ENCODE measurements at places on chromosomes 1 and 21. TPM values are rescaled to one million over a fixed set of nuclear protein-coding genes. Genes with fewer than 3 reads are reported as not detected.

DNA sequence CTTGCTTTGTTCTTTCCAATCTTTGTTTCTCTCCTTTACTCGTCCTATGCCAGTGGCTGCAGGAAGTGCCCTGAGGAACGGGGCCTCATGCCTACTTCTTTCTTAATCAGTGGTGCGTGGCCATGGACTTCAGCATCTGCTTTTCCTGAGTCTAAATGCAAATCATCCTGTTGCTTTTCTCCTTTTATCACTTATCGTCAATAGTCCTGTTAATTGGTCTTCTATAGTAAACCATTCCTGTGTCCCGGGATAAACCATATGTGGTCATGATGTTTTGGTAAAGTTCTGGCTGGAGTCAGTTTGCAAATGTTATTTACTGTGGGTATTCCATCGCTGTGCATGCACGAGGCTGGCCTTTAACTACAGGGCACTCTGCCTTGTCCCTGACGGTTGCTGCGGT is 47.5 kb downstream of the AGPAT3 start:
- DNase-seq: no peak

DNA sequence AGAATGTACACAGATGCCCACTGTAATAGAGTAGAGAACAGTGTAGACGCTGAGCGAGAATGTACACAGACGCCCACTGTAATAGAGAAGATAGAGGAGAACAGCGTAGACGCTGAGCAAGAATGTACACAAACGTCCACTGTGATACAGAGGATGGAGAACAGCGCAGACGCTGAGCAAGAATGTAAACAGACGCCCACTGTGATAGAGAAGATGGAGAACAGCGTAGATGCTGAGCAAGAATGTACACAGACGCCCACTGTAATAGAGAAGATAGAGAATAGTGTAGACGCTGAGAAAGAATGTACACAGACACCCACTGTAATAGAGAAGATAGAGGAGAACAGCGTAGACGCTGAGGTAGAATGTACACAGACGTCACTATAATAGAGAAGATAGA is 306.9 kb downstream of the SMYD3 start:
- DNase-seq: no peak

- DNase-seq: no peak
These were observed 402.0 kb downstream of the PCP4 start for GRCh38 chr21:40269239-40269638.

DNA sequence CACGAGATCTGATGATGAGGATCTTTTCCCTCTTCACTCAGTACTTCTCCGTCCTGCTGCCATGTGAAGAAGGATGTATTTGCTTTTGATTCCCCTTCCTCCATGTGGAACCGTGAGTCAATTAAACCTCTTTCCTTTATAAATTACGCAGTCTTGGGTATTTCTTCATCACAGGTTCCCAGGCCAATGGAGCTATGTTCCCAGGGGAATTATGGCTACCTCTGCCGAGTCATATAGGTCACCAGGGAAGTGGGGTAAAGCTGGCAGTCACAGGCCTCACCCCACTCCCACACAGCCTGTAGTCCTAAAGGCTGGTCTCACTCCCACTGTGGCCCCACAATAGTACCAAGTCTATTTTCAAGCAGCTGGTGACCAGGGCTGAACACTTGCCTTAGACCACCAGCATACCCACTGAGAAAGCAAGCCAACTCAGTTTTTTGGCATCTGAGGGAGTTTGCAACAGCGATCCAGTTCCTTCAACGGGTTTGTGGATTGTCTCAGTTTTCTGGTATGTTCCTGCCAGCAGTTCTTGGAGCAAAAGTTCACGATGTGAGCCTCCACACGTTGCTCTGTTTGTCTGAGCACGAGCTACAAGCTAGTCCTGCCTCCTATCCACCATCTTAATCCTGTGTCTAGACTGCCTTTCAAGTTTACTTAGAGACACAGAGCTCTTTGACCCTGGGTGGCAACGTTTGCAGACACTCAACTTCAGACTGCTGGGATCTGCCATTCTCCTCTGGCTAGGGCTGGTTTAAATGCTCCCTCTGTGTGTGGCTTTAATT is 104.5 kb downstream of the CENPF start:
- DNase-seq: no peak

GRCh38 chr21:45829668-45830067 is 151.9 kb upstream of the COL6A1 start:
- no peak for DNase-seq

GCSAML gene
- total RNA-seq: not detected

GLMN gene
- total RNA-seq: 13.7 TPM

C1orf226 gene
- total RNA-seq: 4.2 TPM

TTC13 gene
- 22.2 TPM for total RNA-seq

S100A7 gene
- not detected for total RNA-seq

All from endothelial cell of umbilical vein (primary cell).